ENCODE measurements at places on chromosomes 13 and 19.

DNA sequence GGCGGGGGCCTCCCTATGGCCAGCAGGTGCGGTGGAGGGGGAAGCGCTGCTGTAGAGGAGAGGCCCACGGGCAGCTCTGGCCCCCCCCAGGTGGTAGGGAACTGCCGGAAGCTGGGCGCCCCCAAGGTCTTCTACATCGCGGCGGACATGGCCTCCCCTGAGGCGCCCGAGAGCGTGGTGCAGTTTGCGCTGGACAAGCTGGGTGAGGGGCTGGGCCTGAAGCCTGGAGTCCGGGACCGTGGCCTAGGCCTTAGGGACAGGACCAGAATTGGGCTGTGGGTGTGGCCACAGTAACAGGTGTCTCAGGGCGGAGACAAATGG lies 3.8 kb upstream of the RPL36 start:
- no peak for DNase-seq

DNA sequence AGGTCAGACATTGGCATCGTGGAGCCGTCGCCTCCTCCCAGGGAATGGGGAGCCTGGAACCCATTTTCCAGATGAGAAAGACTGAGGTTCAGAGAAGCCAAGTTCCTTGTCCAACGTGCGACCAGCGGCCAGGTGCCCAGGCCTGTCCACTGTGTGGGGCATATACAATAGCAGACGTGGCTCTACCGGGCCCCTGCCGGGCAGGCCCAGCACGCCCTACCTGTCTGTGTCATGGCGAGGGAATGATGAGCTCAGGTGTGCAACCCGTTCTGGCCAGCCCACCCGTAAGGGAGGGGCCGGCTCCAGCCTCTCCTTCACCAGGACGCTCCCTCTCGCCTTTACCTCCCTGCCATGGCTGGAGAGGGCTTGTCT lies 837 bp downstream of the GNA15 start:
- DNase-seq = no peak

DNA sequence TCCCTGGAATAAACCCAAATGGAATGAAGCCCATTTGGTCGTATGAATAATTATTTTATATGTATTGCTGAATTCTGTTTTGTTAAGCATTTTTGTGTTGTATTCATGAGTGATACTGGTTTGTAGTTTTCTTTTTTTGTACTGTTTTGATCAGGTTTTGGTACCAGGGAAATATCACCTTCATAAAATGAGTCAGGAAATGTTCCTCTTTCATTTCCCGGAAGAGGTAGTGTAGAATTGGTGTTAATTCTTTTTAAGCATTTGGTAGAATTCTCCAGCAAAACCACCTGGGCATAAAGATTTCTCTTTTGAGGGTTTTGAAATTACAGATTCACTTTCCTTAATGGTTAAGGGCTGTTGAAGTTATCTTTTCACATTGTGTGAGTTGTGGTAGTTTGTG lies 13.3 kb downstream of the SPATA13 start:
- DNase-seq = no peak

- DNase-seq = peak; percentile 91
These were observed at the start of gene CYTH2 for GRCh38 chr19:48469289-48469881. CYTH2 (plus strand) TSS chr19:48469369; CDS start chr19:48469508, 139 bp downstream.

GRCh38 chr19:40450664-40451063 lies 6.5 kb upstream of the SERTAD3 start:
- DNase-seq = no peak

DNA sequence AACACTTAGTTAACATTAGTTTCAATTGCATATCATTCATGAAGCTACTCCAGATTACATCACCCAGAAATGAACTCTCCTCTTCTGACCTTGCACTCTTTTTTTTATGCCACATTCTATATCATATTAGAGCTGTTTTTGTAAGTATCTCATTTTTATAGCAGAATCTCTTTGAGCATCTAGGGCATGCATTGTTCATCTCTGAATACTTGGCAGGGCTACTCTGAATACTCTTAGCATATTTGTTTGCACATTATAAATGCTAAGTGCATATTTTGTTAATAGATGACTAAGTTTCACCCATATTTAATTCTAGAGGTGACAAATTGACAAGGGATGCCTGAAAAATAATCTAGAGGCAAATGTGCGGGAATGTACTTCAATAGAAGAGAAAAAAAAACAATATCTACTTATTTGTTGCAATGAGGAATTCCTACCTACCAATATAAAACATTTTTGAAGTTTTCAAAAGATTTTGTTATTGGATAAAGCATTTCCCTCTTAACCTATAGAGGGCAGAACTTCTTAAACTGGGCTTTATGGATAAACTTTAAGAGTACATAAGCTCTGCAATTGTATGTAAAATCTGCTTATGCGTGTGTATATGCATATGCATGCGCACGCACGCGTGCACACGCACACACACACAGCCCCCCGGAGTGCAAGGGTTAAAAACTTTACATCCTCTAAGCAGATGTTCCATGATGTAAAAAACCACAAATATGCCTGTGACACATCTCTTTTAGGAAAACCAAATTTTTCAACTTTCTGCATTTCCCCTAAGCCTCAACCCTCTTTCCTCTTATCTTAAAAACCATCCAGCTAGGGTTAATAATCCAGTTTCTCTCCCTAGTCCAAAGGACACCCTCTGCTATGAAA lies 73.0 kb upstream of the OXGR1 start:
- DNase-seq = no peak

DNA sequence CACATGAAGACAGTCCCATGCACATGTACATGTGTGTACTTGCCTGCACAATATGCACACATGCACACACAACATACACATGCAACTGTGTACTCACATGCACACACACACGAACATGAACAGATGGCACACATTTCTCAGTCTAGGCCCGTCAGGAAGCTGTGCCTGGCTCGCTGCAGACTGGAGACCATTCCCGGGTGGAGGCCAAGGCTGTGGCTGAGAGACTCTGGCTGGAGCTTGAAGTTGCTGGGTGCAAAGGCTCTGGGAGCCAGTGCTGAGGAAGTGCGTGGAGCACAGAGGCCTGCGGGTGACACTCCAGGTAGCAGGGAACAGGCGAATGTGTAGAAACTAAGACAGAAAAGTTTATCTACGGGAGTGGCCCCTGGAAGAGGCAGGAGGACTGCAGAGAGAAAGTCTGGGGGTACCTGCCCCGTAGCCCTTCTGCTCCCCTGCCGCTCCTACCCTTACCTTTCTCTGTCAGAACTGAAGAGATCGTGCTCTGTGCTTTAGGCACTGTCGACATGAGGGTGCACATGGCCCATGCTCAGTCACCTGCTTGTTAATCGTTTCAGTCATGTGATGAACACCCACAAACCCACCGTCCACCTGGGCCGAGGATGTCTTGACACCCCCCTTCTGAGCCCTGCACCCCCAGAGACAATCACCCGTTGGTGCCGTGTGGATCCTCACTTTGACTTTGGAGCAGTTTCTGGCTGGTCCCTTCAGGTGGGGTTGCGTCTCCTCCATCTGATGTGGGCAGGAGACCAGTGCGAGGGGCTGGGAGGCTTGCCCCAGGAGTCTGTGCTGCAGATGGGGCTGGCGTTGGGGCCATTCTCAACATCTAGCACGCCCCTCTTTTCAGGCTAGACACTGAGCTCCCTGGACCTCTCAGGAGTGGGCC lies 69.4 kb downstream of the TEX29 start:
- DNase-seq = no peak

DNA sequence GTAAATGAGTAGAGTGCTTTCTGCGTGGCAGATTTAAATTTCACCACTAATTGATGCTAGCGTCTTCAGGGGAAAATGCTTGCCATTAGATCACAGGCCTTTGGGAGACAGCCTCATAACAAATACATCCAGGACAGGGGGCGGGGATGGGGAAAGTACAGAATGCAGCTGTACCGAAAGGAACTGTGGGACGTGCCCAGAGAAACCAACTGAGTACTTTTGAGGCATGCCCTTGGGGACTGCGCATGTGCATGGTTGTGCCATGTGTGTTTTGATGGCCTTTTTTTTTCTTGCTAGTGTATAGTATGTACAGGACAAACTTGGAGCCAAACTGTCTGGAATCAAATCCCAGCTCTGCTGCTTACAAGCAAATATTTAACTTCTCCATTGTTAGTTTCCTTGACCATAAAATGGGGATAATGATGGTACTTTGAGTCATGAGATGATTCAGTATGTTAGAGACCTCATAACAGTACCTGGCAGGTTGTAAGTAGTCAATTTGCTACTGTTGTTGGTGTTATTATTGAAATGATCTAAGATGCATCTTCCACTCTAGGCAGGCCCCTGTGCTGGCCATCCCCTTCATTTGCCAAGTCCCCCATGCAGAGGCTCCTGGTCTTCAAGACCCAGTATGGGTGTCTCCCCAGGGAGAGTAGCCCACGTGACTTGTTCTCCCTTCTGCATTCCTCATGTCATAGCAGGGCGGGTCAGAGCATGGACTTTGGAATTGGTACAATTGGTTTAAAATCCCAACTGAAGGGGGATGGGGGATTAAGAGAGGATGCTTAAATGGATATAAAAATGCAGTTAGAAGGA lies 68.3 kb upstream of the NPAS1 start:
- no peak for DNase-seq

DNA sequence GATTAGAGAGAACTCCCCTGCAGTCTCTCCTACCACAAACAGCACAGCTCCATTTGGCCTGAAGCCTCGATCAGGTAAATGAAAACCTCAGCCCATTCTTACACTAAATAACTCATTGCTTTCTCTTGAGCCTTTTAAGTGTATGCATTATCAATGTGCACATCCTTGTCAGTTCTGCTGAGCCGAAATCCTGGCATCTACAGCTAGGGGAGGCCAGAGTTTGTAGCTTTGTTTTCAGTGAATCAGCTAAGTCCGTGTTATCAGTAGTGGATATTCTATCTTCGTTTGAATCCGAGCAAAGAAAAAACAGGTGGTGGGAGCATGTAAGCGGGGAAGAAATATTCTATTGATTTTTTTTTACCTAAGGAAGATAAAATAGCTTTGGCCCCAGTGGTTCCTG lies 84.4 kb downstream of the ESD start:
- no peak for DNase-seq

- no peak for DNase-seq
These were observed 1015.7 kb downstream of the PCDH9 start for GRCh38 chr13:66214467-66214866.

- no peak for DNase-seq
These were observed 44.8 kb downstream of the TSSK6 start for GRCh38 chr19:19470579-19470978.

GRCh38 chr13:43830497-43830881 lies 43.7 kb upstream of the ENOX1 start:
- no peak for DNase-seq

- no peak for DNase-seq
These were observed 515.4 kb downstream of the DCT start for GRCh38 chr13:93964146-93964512.

DNA sequence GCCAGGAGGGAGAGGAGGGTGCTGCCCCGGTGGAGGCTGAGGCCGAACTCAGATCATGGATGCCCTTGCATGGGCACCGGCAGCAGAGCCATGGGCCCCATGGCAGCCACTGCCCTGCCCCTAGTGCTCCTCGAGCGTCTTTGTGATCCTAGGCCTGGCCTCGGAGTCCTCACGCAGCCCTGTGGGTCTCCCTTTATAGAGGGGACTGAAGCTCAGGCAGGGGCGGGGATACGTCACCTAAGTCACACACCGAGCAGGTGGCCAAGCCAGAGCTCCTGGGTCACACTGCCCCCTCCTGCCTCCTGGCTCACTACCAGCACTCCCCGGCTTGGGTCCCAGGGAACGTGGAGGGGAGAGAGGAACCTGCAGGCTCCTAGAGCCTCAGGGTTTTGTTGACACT lies 28.7 kb downstream of the DHX34 start:
- DNase-seq = no peak

- DNase-seq = no peak
These were observed 141.9 kb downstream of the TEX29 start for GRCh38 chr13:111462221-111462764.

DNA sequence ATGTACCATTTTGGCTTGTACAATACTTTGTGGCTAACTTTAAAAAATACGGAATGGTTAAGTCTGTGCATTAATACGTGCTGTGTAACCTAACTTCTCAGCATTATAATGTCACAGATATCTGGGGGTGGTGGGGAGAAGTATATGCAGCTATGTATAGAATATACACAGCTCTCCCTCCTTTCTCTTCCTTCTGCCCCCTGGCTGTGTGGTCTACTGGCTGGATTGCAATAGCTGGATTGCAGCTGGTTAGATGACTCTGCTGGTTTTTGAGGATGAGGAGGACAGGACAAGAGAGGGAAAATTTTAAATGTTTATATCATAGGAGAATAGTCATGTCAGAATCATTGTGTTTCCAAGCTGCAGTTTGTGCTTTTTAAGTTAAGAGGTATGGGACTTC lies 9.7 kb downstream of the RNASEH2B start:
- DNase-seq = no peak

- no peak for DNase-seq
These were observed 34.4 kb downstream of the DNAJC15 start for GRCh38 chr13:43057653-43058317.

DNA sequence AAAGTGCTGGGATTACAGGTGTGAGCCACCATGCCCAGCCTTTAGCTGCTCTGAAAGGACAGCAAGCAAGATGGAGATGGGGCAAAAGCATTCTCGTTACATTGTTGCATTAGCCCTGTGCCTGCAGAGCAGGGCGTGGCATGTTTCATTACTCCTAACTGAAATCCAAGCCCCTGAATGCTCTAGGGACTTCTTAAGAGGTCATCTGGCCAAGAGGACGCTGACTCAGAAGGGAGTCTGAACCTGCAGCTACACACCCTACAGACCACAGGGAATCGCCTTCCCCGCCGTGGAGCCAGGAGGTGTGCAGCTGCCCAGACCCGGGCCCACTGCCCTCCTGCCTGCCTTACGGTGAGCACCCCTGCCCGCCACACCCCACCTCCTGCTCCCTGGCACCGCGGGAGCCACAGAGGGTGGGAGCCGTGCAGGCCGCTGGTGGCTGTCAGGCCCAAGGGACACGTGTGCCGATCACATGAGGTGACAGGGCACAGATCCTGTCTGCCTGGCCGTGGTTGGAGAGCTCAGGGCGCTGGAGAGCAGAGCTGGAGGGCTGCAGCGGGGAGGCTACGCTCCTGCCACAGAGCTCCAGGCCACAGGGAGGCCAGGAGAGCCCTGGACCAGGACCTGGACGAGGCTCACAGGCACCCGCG lies 27.2 kb downstream of the ADPRHL1 start:
- DNase-seq = no peak

GRCh38 chr13:107788464-107789165 lies 426.7 kb downstream of the LIG4 start:
- no peak for DNase-seq

DNA sequence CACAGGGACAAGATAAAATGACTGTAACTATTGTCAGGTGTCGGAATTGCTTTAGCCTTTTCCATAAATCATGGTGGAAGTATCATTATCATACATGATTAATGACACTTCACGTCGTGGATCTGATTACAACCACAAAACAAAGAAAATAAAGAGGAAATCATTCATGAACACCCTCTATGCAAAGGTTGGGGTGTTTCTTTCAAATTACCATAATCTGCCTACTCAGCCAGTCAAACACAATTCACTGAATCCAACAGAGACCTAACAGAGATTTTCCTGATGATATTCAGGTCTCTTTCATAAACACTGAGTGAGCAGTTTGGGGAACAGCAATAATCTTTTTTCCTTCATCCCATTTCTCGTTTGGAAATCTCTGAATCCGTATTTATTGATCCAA lies 625.6 kb downstream of the DCT start:
- DNase-seq = no peak

Measured in left cardiac atrium (tissue), 4 donors.